ENCODE measurements at places on chromosomes 6 and 20. TPM values are rescaled to one million over a fixed set of nuclear protein-coding genes. Genes with fewer than 3 reads are reported as not detected.

SCUBE3 gene
- total RNA-seq: 0.54 TPM

EDN3 gene
- total RNA-seq: not detected

FLRT3 gene
- total RNA-seq: not detected

PI3 gene
- not detected for total RNA-seq

GTF3C6 gene
- 84.6 TPM for total RNA-seq

NRM gene
- 30.2 TPM for total RNA-seq

- DNase-seq: no peak
These were observed 404.6 kb downstream of the BTBD9 start for GRCh38 chr6:38234934-38235682.

- DNase-seq: no peak
These were observed 6.4 kb downstream of the PTK6 start for GRCh38 chr20:63530788-63531160.

GRCh38 chr6:96942676-96943075 lies 18.1 kb downstream of the KLHL32 start:
- no peak for DNase-seq

GRCh38 chr6:155439376-155439775 lies 16.3 kb downstream of the NOX3 start:
- DNase-seq: no peak

- DNase-seq: no peak
These were observed 86.2 kb upstream of the BEND6 start for GRCh38 chr6:56868687-56869086.

DNA sequence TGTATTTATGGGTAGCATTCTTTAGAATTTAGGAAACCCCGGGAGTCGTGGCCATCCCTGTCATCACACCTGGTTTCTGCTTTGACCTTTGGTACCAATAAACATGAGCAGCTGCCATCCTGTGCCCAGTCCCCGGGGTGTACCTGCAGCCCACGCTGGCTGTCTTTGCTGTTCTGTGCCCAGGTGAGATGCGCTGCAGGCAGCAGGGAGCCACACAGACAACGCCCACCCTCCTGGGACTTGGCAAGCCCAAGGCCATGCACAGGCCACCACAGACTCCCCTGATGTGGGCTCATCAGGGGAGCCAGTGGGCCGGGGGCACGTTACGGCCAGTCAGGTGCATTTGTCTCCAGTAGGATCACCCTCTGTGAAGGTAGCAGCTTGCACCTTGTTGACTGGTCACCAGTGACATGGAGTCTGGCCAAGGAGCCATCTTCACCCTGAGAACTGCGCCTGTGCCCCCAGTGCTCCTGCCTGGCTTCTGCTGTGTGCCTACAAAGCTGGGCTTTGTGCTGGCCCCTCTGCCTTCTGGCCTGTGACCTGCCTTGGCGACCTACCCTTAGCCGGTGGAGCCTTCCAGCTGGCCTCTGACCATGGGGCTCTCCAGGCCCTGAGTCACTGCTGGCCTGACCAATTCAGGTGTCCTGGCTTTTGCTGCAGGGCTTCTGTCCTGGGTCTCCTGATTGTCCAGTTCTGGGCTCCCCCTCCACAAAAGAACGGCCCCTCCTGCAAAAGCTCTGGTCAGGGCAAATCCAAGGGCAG lies 14.2 kb upstream of the UNC93A start:
- no peak for DNase-seq

DNA sequence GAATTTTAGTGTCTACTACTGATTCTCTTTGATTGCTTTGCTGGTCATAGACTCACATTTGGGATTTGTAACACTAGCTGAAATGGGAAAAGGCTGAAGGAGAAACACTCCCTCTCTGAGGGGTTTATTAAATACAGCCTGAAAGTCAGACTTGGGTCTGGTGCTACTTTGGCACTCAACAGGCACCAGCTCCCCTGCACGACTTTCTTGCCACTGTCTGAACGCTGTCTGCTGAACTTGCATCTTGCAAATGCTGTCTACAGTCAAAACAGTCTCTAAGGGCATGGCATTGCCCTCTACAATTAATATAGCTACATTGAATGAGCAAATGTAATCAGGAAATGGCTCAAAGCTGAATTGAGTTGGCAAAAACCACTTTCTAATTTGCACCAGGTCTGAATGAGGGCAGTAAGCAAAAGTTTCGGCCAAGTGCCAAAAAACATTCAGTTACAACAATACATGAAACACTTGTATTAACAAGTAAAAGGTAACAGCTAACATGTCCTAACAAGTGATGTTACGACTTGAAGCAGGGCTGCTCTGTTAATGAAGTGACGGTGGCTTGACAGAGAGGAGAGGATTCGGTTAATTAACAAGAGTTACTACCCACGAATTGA lies 119.5 kb downstream of the FOXC1 start:
- DNase-seq: no peak

- DNase-seq: no peak
These were observed 135.8 kb upstream of the CENPW start for GRCh38 chr6:126204126-126204525.

DNA sequence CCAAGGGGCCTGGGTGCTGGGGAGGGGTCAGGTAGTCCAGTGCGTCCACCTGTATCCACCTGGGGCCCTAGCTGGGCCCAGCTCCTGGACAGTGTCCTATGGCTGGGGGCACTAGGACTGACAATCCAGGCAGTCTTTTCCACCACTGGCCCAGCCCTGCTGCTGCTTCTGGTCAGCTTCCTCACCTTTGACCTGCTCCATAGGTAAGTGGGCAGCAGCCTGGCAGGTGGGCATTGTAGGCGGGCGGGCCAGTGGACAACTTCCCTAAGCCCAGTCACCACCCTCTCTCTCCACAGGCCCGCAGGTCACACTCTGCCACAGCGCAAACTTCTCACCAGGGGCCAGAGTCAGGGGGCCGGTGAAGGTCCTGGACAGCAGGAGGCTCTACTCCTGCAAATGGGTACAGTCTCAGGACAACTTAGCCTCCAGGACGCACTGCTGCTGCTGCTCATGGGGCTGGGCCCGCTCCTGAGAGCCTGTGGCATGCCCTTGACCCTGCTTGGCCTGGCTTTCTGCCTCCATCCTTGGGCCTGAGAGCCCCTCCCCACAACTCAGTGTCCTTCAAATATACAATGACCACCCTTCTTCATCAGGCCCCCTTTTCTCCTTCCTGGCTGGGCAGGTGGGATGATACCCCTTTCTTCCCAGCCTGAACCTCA lies 584 bp downstream of the C20orf141 start:
- peak; percentile 32 for DNase-seq

DNA sequence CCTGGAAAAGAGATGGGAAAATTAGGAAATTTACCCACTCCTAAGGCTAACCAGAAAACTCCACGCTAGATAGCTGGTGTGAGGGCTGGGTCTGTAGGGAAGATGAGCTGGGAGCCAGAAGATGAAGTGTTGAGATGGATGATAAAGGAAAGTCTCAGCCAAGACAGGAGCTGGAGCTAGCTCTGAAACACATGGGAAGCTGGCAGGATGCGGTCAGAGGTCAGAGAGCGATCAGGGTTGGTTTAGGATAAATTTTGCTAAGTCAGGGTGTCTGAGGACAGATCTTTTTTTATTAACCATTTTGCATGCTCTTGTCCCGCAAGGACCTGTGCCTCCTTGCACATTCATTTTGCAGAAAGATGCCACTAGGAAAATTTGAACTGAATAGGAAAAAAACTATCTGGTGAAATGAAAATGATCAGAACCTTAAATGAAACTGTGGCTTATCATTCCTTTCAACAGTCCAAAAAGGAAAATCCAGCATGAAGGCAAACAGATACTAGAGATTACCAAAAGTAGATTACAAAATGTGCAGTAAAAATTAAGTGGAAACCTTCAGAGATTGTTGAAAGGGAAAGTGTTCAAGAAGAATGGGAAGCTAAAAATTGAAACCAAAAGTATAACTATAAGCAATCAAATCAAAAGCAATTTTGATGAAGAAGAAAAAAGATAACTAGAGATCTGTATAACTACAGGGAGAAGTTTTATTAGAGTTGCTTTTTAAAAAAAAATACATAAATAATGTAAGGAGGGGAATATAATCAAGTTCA lies 10.7 kb upstream of the EDN1 start:
- no peak for DNase-seq

- DNase-seq: no peak
These were observed 4.6 kb upstream of the REV3L start for GRCh38 chr6:111487661-111488060.

GRCh38 chr6:62891065-62891647 lies 320.1 kb upstream of the FKBP1C start:
- DNase-seq: no peak

DNA sequence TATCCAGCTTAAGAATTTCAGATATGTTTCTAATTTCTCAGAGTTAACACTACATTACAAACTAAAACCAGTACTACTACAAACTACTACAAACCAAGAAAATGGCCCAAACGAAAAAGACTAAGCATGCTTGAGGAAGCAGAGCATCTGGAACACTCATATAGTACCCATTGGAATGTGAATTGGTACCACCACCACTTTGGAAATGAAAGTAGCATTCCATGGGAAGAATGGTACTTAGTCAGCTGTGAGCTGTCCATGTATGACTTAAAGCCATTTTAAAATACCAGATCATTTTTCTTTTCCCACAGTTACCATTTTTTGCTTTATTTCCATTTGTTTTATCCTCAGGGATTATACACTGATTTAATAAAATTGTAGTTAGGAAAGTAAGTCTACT lies 30.5 kb downstream of the FBXO9 start:
- no peak for DNase-seq

DNA sequence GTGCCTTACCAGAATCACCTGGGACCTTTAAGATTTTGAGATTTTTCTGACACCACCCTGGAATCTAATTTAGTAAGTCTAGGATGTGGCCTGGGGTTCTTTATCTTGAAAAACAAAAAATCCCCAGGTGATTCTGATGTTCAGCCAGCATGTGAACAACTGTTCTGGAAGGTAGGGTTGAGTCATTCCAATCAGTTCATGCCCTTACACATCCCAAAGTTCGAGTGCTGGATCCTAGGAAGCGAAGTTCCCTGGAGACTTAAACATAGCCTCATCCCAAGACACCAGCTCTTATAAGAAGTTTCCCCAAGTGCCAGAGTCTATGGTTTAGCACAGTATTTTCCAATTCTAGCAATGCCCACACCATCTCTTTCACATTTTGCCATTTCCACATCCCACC lies 6.3 kb upstream of the TSHZ2 start:
- no peak for DNase-seq

- DNase-seq: no peak
These were observed 1.3 kb upstream of the GTSF1L start for GRCh38 chr20:43727980-43728590.

DNA sequence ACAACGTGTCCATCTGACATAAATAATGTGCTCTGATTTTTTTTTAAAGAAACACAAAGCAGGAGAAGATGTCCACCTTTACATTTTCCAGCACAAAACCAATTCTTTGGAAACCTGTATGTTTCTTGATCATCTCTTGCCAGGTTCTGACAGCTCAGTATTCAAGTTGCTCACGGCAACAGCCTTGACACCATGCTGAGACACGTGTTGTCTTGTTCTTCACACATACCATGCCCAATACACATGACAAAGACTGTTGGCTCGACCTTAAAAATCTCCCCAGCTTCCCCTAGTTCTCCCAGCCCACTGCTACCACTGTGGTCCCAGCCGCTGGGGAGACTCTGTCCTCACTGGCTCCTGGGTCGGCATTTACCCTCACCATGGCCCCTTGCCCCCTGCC lies 518.9 kb downstream of the PREX1 start:
- no peak for DNase-seq

DNA sequence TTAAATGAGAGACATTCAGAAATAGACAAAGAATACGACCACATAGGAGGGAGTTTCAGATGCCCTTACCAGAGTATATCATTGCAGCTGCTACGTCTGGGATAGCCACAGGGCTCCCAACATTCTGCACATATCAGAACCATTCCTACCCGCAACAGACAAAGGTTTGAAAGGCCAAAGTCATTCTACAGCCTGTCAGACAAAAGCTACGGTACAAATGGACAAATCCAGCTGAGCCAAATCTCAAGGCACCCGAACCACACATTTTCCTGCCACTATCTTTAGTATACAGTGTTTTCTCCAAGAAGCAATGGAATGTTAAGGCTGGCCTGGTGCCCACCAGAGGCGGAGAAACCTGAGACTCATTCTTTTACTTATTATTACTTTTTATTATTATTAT lies 30.5 kb upstream of the LYRM2 start:
- DNase-seq: no peak

DNA sequence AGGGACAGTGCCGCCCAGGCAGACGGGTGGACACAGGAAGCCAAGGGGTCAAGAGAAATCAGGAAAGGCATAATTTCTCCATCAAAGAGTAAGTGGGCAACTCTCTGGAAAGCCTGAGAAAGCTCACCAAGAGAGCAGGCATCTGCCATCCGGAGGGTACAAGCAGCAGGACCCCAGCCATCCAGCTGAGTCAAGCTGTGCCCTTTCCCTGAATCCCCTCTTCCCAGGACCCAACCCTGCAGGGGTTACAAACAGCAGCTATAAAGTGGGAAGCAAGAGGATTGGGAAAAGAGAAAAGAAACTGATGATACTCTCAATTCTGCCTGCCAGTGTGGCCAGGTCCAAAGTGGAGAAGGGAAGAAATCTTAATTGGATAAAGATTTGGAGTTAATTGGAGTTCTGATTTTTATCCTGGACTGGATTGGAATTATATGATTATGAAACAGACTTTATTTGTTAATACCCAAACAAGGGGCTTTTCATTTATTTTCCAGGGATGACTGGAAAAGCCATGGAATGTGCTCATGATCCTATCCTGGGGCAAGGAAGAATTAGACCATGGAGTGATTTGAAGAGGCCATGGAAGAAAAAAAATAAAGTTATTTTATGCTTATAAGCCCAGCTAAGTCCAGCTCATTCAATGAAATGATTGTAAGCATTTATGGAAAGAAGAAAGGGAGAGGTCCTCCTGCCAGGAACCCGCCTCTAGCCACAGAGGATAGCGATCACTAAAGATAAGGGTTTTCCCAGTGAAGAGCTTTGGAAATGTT lies 34.9 kb downstream of the NHLRC1 start:
- no peak for DNase-seq

DNA sequence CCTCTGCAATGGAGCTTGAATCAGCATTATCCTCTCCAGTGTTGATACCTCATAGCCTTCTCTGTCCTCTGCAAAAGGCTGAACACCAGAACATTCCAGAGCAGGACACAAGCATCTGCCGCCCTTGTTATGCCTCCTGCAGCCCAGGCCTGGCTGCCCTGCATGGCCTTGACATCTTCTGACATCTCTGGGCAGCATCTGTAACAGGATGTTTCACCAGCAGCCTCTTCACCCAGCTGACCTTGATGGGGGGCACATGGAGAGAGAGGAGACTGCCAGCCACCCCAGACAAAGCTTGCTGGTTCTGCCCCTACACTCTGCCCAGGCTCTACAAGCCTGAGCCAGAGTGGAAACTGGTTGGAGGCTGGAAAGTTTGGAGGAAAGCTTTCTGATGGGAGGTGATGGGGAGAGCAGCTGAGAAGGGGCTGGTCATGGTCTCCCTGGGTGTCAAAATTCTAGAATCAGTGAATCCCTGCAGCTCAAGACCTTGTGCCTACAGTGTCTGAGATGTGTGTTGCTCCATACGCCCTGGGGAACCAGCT lies 145.1 kb downstream of the MRPL14 start:
- DNase-seq: no peak

Measured in activated CD8-positive, alpha-beta memory T cell treated with anti-CD3 and anti-CD28 coated beads, Interleukin-2, amount 10 ng/mL, durations not matched to agents 7 days and 5 days (primary cell).